ENCODE measurements at places on chromosomes 4 and X. TPM values are rescaled to one million over a fixed set of nuclear protein-coding genes. Genes with fewer than 3 reads are reported as not detected.

The HSFX1 gene
- 0.54 TPM for total RNA-seq

The GNPDA2 gene
- total RNA-seq: 15.3 TPM

The RBMXL3 gene
- not detected for total RNA-seq

The DNAJB14 gene
- 32.6 TPM for total RNA-seq

The PAK3 gene
- 7.1 TPM for total RNA-seq

The DMRTC1 gene
- total RNA-seq: not detected

The DUSP9 gene
- not detected for total RNA-seq

The USP17L17 gene
- total RNA-seq: not detected

The TGIF2LX gene
- total RNA-seq: not detected

All from thoracic aorta (tissue), 2 donors.